SK-N-SH (cell line): ENCODE measurements at places on chromosomes 3 and 15. TPM values are rescaled to one million over a fixed set of nuclear protein-coding genes. Genes with fewer than 3 reads are reported as not detected.
A peak's percentile ranks its signal among the peaks of the same experiment; 100 is the strongest.

PLAAT1 gene
- polyA plus RNA-seq: 1.6 TPM in 2 replicates

DNA sequence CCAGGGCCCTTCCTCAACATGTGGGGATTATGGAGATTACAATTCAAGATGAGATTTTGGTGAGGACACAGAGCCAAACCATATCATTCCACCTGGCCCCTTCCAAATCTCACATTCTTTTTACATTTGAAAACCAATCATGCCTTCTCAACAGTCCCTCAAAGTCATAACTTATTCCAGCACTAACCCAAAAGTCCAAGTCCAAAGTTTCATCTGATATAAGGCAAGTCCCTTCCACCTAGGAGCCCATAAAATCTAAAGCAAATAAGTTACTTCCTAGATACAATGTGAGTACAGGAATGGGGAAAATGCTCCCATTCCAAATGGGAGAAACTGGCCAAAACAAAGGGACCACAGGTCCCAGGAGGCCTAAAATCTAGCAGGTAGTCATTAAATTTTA, 309.5 kb upstream of the SLITRK3 start:
- H3K36me3 ChIP-seq: no peaks in the 10 kb centered on the region
- H3K4me1 ChIP-seq: no peaks in the 10 kb centered on the region
- H3K4me3 ChIP-seq: no peak overlapping the region
- no peak for DNase-seq

DNA sequence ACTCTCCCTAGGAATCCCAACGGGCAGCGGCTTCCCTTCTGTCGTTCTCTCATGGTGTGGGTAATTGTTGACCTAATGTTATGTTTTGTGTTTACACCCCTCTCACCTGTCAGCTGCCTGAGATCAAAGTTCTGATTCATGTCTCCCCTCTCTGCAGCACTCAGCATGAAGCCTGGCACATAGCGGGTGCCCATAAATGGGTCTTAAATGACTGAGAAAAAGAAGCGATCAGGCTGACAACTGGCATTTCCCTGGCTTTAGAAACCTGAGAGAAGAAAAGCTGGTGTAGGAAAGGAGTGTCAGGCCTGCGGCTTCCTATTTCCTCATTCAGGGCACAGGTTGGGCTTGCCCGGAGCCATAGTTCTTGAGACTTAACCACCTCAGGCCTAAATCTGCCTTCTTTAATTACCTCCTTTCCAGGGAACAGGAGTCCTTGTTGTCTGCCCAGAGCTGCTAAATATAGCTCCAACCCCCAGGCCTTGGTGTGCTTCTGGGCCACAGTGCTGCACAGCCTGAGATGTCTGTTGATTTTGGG, 31.8 kb downstream of the LPP start:
- H3K27ac ChIP-seq: no peak overlapping the region
- H3K27me3 ChIP-seq: no peaks in the 10 kb centered on the region
- no peaks in the 10 kb centered on the region for H3K4me1 ChIP-seq

- H3K36me3 ChIP-seq: no peaks in the 10 kb centered on the region
- H3K27ac ChIP-seq: no peak overlapping the region; the same call in 1 of the 2 replicates
- H3K27me3 ChIP-seq: no peaks in the 10 kb centered on the region
- no peak for DNase-seq
- peaks cover 8% of the 10 kb centered on the region; the same call in 1 of the 2 replicates for H3K4me1 ChIP-seq
- H3K4me3 ChIP-seq: no peak overlapping the region
These were observed 930.2 kb upstream of the ALCAM start for GRCh38 chr3:104436506-104436905.

GOLGA6A gene
- not detected in 2 replicates for polyA plus RNA-seq

GRCh38 chr3:119562307-119562961, 3.0 kb upstream of the CD80 start:
- H3K4me3 ChIP-seq: no peak overlapping the region
- no peaks in the 10 kb centered on the region for H3K27me3 ChIP-seq
- no peak for DNase-seq
- H3K4me1 ChIP-seq: no peaks in the 10 kb centered on the region

- H3K4me3 ChIP-seq: no peak overlapping the region
- H3K27ac ChIP-seq: no peak overlapping the region
- DNase-seq: no peak
- H3K36me3 ChIP-seq: no peaks in the 10 kb centered on the region
- H3K4me1 ChIP-seq: peaks cover 17% of the 10 kb centered on the region; the same call in 1 of the 2 replicates
These were observed 41.3 kb downstream of the PDE8A start for GRCh38 chr15:85022860-85023403.

CTXN2 gene
- polyA plus RNA-seq: 0.02 and 0.05 TPM in 2 replicates

DNA sequence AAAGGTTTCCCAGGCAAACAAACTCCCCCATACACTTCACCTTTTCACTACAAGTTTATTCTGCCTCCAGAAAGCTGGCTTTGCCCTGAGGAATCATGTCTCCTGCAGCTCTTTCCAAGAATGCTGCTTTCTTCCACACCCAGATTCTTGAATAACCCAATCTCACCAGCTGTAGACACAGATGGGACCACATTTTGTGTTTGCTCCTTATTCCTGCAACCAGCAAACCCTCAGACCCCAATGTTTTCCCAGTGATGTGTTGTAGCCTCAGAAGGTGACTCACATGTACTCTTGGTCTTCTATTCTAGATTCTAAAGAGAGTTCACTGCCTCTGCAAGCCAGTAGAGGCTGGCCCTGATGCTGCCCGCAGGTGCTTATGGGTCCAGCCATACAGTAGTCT, 23.6 kb upstream of the TRIM59 start:
- H3K36me3 ChIP-seq: no peaks in the 10 kb centered on the region
- no peaks in the 10 kb centered on the region for H3K27me3 ChIP-seq
- peak overlapping the region; percentile 98 for H3K27ac ChIP-seq
- H3K4me3 ChIP-seq: no peak overlapping the region

DNA sequence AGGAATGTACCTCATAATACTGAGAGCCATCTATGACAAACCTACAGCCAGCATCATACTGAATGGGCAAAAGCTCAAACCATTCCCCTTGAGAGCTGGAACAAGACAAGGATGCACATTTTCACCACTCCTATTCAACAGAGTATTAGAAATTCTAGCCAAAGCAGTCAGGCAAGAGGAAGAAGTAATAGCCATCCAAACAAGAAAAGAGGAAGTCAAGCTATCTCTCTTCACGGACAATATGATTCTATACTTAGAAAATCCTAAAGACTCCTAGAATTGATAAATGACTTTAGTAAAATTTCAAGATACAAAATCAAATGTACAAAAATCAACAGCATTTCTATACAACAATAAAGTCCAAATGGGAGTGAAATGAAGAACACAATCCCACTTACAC, 30.2 kb downstream of the OCA2 start:
- no peak for DNase-seq
- no peaks in the 10 kb centered on the region for H3K4me1 ChIP-seq
- no peaks in the 10 kb centered on the region for H3K27me3 ChIP-seq
- no peak overlapping the region for H3K4me3 ChIP-seq

P2RY14 gene
- not detected in 2 replicates for polyA plus RNA-seq

GRCh38 chr3:95738045-95738444, 1076.3 kb upstream of the EPHA6 start:
- no peaks in the 10 kb centered on the region for H3K36me3 ChIP-seq
- DNase-seq: no peak
- H3K4me3 ChIP-seq: no peak overlapping the region
- no peak overlapping the region for H3K27ac ChIP-seq
- no peaks in the 10 kb centered on the region for H3K4me1 ChIP-seq

- no peak for DNase-seq
- no peaks in the 10 kb centered on the region for H3K27me3 ChIP-seq
- H3K36me3 ChIP-seq: no peaks in the 10 kb centered on the region
These were observed 39.2 kb upstream of the SPSB4 start for GRCh38 chr3:141011997-141012262.

DNA sequence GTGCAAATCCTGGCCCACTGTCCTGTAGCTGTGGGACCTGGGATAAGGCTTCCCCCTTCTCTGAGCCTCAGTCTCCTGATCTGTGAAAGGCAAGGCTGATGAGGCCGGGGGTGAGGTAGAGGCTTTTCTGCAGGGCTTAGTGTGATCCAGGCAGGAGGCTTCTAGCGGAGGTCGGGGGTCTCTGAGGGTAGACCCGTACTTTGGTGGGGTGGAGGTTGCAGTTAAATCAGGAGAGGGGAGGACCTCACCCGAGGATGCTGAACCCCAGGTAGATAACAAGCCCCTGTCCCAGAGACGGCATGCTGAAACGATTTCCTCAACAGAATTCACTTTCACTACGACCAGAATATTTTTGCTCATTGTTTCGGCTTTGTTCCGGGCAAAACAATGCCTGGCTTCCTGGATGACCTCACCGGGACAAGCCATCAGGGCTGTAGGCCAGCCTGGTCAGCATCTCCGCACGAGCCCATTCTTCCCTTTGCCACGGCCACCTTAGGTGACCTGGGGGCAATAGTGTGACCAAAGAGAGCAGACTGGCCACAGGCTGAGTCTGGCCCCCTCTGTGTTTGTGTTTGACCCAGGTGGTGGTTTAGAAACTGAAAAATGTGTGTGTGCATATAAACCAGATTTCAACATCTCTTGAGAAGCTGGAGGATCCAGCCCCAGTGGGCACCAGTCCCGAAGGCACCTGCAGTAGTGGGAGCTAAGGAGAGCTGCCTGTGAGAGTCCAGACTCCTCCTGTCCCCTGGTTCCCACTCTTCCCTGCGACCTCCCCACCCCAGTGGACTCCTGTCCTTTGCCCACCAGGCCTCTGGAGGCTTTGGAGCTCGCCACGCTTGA, 33.0 kb downstream of the SLC6A6 start:
- H3K4me1 ChIP-seq: peaks cover 51% of the 10 kb centered on the region
- DNase-seq: no peak
- H3K27ac ChIP-seq: no peak overlapping the region
- H3K27me3 ChIP-seq: no peaks in the 10 kb centered on the region
- H3K36me3 ChIP-seq: no peaks in the 10 kb centered on the region

- H3K27me3 ChIP-seq: 0 out of 2 replicates have a peak, but pooled peaks cover 6% of the 10 kb centered on the region
- H3K4me1 ChIP-seq: no peaks in the 10 kb centered on the region
- no peak overlapping the region for H3K4me3 ChIP-seq
- no peaks in the 10 kb centered on the region for H3K36me3 ChIP-seq
These were observed 88.0 kb downstream of the NUP210 start for GRCh38 chr3:13332158-13332557.

DNA sequence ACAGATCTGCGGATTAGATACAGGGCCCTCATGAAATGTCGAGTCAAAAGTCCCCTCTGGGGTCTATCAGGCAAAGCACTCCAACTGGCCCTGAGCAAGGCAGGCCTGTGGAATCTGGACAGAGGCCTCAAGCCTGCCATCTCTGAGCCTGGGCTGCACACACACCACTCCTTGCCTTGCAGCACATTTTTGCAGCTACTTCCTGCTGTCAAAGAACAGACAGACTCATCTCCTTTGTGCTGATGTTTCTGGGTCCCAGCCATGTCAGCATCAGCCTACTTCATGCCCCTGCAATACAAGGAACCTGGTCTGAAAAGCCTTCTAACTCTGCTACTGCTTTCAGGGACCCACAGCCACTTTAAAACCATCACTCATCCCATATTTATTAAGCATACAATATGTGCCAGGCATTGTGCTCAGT, 60.6 kb upstream of the IL12A start:
- no peaks in the 10 kb centered on the region for H3K27me3 ChIP-seq
- no peaks in the 10 kb centered on the region for H3K36me3 ChIP-seq
- no peak overlapping the region for H3K4me3 ChIP-seq
- peak overlapping the region; percentile 51; the same call in 1 of the 2 replicates for H3K27ac ChIP-seq

GRCh38 chr15:31333820-31334219, 7.2 kb downstream of the KLF13 start:
- H3K27ac ChIP-seq: no peak overlapping the region
- no peak overlapping the region for H3K4me3 ChIP-seq
- H3K27me3 ChIP-seq: no peaks in the 10 kb centered on the region
- H3K4me1 ChIP-seq: peaks cover 82% of the 10 kb centered on the region; the same call in 1 of the 2 replicates
- H3K36me3 ChIP-seq: no peaks in the 10 kb centered on the region

DNA sequence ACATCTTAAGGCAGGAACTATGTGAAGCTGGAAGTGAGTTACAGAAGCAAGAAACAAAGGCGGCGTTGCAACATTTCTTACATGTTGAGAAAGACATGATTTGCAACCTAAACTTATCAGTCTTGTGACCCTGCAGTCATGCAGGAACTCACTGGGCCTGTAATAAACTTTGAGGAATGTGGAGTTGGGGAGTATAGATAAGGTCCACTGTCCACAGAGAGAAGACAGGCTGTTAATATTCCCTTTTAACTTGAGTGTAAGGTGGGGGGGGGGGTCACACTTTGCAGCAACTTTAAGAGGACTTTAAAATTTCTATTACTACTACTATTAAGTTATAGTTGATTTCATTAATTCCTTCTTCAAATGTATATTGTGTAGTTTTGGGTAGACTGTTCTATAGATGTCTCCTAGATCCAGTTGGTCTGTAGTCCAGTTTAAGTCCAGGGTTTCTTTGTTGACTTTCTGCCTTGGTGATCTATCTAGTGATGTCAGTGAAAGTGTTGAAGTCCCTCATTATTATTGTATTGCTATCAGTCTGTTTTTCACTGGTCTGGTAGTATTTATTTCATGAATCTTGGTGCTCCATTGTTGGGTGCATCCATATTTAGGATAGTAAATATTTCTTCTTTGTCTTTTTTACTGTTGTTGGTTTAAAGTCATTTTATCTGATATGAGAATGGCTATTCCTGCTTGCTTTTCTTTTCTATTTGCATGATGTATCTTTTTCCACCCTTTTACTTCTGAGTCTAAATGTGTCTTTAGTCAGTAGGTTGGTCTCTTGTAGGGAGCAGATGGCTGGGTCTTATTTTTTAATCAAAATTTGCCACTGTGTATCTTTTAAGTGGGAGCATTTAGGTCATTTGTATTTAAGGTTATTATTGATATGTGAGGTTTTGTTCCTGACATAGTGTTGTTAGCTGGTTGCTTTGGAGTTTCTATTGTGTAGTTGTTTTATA, 15.6 kb upstream of the FAM98B start:
- H3K36me3 ChIP-seq: no peaks in the 10 kb centered on the region
- no peak overlapping the region for H3K4me3 ChIP-seq
- peaks cover 1% of the 10 kb centered on the region; the same call in 1 of the 2 replicates for H3K27me3 ChIP-seq
- DNase-seq: no peak
- peaks cover 7% of the 10 kb centered on the region; the same call in 1 of the 2 replicates for H3K4me1 ChIP-seq

DNA sequence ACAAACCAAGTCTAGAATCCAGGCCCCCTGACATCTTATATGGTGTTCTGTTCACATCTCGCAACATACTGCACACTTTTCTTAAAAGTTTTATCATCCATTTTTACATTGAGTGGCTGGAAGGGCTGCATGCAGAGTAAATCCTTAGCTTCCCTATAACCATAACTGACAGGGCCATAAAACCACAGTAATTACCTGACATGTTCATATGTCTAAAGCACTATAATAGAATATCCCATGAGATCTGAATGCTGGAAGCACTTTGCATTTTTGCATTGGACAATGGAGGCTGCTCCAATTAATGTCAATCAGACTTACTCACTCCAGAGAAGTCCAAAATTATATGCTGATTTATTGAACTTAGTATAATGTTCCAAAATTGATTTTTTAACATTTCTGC, 86.6 kb upstream of the HES1 start:
- H3K27ac ChIP-seq: no peak overlapping the region
- H3K27me3 ChIP-seq: no peaks in the 10 kb centered on the region
- H3K4me1 ChIP-seq: no peaks in the 10 kb centered on the region
- no peaks in the 10 kb centered on the region for H3K36me3 ChIP-seq
- H3K4me3 ChIP-seq: no peak overlapping the region

GRCh38 chr15:40838756-40839155, 5.1 kb upstream of the SPINT1 start:
- H3K36me3 ChIP-seq: no peaks in the 10 kb centered on the region
- H3K4me3 ChIP-seq: no peak overlapping the region

GRCh38 chr3:73611176-73611575, 13.6 kb downstream of the PDZRN3 start:
- no peak for DNase-seq
- H3K4me3 ChIP-seq: no peak overlapping the region
- peak overlapping the region; percentile 11; the same call in 1 of the 2 replicates for H3K27ac ChIP-seq
